ENCODE measurements at places on chromosomes 11 and 22. TPM values are rescaled to one million over a fixed set of nuclear protein-coding genes. Genes with fewer than 3 reads are reported as not detected.

DNA sequence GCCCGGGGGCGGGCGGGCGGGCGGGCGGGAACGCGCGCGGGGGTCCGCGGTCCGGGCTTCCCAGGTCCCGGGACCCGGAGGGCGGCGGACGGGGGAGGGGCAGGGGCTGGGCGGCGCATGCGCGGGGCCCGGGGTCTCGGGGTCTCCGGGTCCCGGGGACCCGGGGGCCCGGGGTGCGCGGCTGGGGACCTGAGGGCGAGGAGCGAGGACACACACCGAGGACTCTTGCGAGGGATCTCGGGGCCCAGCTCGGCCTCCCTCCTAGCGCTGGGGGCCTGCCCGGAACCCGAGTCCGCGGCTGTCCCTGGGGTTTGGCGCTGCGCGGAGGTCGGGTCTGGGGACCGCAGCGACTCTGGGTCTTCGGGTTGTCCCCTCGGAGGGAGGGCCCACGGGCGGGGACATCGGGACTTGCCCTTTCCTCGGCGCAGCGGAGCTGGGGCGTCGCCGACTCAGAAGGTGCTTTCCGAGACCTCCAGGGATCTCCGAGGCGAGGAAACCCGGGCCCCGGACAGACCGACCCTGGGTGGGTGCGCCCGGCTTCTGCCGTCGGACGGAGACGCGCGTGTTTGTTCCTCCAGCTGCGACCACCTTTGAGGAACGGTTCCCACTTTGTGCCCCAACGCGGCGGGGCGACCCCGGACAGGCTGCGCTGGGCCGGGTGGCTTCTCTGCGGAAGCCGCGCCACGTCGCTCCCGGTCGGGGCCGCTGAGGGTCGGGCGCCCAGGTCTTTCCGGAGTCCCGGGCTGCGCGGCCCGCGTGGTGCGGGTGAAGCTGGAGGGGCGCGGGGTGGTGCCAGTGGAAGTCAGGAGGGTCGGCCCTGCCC lies 540 bp downstream of the PPARA start:
- peak; percentile 16 for DNase-seq

DNA sequence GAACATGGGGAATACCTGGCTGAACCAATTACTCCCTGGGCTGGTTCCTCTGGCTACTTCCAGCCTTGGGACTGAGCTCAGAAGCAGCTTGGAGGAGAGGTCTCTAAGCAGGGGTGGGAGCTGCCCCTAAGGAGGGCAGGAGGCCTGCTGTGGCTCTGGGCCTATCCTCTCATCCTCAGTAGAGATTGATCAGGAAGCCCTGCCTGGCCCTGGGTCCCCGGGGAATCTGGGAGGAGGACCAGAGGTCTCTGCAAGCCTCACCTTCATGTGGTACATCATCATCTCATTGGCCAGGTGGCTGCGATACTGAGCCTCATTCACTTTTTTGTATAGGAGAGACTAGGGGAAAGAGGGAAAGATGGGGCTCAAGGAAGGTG lies 91.1 kb downstream of the PDE2A start:
- no peak for DNase-seq

DNA sequence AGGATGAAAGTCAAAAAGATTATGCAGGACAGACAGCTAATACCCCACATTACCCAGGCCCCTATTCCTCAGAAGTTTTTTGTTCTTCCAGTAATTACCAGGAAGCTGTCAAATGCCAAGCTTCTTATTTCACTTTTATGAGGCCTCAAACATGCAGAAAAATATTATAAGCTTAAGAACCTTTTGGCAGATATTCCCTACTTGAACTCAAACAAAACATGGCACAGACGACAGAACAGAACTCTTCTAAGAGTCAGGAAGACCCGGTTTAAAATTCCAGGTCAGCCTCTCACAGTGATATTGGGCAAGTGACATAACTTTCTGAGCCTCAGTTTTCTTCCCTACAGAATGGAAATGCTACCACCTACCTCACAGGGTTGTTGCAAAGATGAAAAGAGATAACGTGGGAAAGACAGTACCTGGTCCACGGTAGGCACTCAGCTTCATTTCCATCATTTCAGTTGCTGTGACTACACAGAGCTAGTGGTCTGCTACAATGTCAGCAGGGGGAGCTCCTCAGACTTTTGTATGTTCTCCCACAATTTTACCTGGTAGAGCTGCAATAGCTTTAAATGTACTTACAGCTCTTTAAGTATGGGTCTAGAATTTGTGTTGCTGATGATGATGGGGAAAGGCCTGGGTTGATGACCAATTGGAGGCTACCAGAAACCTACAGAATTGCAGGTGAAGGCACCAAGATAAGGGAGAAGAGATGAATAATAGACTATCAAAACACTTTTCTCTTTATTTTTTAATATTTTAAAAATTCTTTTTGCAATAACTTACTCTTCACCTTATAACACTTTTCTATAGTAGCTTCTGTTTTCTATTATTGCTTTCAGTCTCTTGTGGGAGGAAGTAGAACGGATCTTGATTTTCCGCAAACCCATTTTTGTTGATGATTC lies 98.3 kb upstream of the CHRM4 start:
- peak; percentile 72 for DNase-seq

DNA sequence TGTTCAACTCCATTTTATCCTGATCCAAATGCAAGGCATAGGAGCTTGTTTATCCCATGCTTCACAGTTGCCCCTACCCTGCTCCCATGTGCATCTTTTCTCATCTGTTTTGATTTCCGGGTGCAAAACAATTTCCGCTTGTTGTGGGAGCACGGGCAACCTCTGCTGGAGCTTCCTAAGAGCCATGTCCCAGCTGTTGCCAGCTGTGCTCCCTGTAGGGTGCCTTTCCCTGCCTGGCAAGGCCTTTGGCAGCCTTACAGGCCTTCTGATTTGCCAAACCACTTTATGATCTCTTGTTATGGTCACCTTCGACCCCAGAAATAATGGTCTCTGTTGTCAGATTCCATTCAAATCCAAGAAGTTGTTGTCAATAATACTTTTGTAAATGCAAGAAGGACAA lies 1038.5 kb downstream of the OPCML start:
- DNase-seq = no peak

MS4A1 gene
- total RNA-seq = not detected

AMOTL1 gene
- total RNA-seq = 25.9 TPM
